ENCODE measurements at places on chromosomes 1 and 21.

- peak; percentile 79 for DNase-seq
Observed at GRCh38 chr1:87292684-87293493, 35.8 kb upstream of the LMO4 start.

- no peak for DNase-seq
Observed at GRCh38 chr1:4528590-4528989, 125.8 kb upstream of the AJAP1 start.

- DNase-seq = no peak
Observed at GRCh38 chr1:31795096-31795675, 20.6 kb downstream of the SPOCD1 start.

GRCh38 chr1:78165816-78166215 is 120.0 kb downstream of the GIPC2 start:
- no peak for DNase-seq

GRCh38 chr1:159870704-159871103 is 8.2 kb upstream of the VSIG8 start:
- no peak for DNase-seq

GRCh38 chr1:107415241-107415640 is 274.4 kb downstream of the NTNG1 start:
- no peak for DNase-seq

- peak; percentile 52 for DNase-seq
Observed at GRCh38 chr1:239322369-239322768, 64.0 kb upstream of the CHRM3 start.

DNA sequence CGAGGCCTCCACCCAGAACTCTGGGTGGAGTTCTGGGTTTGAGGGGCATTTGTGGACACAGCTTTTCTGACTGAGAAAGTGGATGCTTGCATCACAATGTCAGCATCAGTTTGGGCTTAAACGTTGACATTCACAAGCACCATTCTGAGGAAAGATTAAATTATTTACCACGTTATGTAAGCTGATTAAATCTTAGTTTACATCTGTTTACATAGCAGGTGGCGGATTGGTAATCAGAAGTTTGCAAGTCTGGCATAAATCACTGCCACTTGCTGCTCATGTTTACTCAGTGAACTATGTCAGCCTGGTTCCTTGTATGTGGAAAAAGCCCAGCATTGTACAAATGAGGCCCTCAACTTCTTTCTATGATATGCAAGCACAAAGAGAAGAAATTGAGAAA is 310.1 kb downstream of the PAPPA2 start:
- DNase-seq = no peak

DNA sequence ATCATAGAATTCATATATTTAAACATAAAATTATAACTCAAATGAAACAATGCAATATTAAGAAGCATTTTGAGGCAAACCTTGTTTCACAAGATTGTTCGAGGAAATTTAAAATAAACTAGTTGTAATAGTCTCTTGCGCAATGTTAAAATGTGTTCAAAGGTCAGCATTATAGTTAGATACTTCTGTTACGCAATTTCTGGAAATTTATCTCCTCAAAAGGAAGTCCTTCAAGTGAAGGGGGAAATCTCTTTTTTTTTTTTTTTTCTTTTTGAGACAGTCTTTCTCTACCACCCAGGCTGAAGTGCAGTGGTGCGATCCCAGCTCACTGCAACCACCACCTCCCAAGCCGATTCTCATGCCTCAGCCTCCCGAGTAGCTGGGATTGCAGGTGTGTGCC is 52.1 kb downstream of the FMO4 start:
- no peak for DNase-seq

GRCh38 chr1:185080422-185080821 is 35.1 kb downstream of the RNF2 start:
- no peak for DNase-seq

GRCh38 chr1:225674381-225674780 is 21.5 kb upstream of the ENAH start:
- DNase-seq = no peak

DNA sequence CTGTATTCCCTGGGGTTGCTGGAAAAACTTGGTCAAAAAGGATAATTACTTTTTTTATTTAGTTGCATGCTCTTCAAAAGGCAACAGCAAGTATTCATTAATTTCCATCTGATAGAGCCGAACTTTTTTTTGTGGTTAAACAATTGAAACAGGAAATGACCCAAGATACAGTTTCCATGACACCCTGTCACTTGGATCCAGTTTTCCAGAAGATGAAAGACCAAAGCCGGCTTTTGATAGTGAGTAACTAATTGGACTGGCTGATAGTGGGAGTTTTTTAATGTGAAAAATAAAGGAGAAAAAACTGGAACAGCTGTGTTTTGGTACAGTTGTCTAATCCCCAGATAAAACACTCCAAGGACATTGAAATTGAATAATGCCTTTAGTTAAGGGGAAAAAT is 33.0 kb downstream of the CACHD1 start:
- DNase-seq = no peak

DNA sequence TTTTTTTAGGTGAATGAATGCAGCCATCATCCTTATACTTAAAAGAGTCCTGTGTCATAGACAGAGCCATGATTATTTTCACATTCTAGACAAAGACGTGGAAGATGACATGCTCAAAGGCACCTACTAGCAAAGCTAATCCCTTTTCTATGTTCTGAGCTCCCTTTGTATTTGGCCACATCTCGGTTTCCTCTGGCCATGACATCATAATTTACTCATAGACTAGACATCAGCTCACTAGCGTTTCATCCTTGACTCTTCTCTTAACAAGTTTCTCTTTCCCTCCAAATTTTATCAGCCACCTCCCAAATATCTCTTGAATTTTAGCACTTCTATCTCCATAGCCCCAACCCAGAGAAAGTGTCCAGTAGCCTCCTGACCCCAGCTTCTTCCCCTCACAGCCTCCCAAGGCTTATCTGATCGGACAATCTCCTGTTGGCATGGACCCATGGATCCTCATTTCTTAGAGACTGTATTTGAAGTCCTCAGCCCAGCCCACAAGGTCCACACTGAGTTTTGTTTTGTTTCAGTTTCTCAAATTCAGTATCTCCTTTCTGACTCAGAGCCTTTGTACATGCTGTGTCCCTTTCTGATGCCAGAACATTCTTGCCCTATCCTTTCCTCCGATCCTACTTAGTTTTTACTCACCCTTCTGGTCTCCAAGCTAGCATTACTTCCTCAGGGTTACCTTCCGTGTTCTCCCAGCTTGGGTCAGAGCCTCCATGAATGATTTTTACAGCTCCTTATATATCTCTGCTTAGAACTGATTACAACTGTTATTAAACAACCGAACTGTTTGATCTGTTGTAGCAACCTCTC is 33.0 kb upstream of the EPS8L3 start:
- no peak for DNase-seq

DNA sequence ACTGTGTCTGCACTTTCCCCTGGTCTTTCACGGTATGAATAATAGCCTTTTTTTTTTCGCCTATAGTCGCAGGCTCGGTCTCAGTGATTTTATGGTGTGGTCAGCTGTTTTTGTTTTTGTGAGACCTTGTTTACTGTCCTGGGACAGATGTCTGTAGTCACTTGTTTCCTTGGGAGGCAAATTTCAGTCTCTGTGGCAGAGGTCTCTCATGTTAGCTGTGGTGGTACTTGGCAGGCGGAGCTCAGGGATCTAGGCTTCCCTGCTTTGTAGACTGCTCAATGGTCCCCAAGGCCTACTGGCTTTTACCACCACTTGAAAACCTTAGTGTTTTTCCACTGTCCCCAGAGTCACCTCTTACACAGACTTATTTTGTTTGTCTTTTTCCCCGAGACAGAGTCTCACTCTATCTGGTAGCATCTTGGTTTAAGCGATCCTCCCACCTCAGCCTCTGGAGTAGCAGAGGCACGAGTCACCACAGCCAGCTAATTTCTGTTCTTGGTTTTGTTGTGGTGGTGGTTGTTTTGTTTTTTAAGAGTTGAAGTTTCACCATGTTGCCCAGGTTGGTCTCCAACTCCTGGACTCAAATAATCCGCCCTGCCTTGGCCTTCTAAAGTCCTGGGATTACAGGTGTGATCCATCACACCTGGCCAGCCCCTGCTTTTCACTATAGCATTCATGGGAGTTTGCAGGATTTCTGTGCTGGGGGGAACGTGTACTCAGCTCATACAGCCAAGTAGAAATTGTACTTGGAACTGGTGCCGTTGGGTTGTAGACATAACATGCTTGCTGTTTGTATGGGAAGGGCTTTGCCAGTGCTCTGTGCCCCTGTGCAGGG is 10.3 kb downstream of the RNU1-2 start:
- no peak for DNase-seq

GRCh38 chr1:152442301-152442700 is 28.2 kb upstream of the CRNN start:
- DNase-seq = no peak

DNA sequence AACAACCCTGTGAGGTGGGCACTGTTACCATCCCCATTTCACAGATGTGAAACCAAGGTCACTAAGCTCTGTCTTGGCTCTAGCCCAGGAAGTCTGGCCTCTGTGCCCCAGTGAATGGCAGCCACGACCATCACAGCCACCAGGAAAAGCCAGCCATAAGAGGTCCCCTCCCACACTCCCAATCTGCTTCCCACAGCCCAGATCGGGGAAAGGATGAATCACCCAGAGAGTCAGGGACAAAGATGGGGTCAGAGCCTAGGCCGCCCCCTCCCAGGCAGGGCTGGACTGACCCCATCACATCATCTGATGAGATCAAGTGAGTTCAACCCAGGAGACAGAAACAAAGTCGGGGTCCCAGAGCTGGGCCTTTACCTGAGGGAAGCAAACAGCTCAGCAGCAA is 22.9 kb upstream of the COL16A1 start:
- DNase-seq = no peak

DNA sequence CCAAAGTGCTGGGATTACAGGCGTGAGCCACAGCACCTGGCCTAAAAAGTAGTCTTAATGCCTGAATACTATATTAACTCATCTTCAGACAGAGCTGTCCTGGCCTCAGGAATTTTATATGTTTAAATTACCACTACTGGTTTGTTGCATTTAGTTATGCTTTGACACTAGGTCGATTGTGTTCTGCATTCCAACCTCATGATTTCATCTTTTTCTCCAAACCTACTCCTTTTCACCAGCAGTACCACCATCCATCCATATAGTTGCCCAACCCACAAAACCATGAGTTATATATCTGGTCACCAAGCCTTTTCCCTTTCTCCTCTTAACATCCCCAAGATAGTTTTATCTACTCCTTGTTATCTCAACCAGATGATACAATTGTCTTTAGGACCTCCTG is 22.6 kb downstream of the FMO5 start:
- DNase-seq = no peak

- peak; percentile 91 for DNase-seq
Observed at GRCh38 chr21:40902299-40902698, 55.3 kb upstream of the DSCAM start.

- no peak for DNase-seq
Observed at GRCh38 chr1:75745276-75745675, 20.8 kb downstream of the ACADM start.

- DNase-seq = no peak
Observed at GRCh38 chr1:244067893-244068292, 16.8 kb downstream of the ZBTB18 start.

- no peak for DNase-seq
Observed at GRCh38 chr1:201825245-201825644, 3.7 kb upstream of the IPO9 start.

- DNase-seq = no peak
Observed at GRCh38 chr21:26587736-26588201, 14.7 kb upstream of the CYYR1 start.

DNA sequence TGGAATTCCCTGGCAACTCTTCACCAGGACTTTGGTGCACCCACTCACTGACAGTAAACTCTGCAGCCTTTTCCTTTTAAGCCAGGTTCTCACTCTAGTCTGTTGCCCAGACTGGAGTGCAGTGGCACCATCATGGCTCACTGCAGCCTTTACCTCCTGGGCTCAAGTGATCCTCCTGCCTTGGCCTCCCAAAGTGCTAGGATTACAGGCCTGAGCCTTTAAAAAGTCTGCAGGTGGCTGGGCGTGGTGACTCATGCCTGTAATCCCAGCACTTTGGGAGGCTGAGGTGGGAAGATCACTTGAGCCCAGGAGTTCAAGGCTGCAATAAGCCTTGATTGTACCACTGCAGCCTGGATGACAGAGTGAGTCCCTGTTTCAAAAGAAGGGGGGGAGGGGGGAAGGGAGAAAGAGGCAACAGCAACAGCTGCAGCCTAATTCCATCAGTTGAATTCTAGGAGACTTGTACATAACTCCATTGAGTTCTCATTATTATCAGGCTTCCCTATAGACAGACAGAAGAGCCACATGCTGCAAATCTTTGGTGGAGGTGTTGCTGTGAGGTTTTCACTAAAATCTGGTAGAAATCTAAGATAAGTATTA is 8.1 kb upstream of the HNRNPR start:
- no peak for DNase-seq

DNA sequence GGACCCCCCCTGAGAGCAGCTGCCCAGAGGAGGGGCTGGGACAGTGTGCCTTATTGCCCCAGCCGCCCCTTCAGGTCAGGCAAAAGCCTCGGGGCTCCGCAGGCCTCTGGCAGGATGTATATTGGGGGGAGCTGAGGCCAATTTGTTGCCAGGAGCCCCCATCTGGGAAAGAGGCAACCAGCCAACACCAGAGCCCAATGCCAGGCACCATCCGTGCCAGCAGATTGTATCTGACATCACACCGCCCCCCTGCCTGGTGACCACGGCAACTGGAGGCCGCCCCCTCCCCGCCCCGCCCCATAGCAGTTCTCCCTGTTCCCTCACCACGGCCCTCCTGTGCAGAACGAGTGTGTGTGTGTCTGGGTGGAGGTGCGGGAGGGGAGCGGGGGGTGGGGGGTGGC is 3.6 kb upstream of the PLEKHG5 start:
- peak; percentile 70 for DNase-seq

DNA sequence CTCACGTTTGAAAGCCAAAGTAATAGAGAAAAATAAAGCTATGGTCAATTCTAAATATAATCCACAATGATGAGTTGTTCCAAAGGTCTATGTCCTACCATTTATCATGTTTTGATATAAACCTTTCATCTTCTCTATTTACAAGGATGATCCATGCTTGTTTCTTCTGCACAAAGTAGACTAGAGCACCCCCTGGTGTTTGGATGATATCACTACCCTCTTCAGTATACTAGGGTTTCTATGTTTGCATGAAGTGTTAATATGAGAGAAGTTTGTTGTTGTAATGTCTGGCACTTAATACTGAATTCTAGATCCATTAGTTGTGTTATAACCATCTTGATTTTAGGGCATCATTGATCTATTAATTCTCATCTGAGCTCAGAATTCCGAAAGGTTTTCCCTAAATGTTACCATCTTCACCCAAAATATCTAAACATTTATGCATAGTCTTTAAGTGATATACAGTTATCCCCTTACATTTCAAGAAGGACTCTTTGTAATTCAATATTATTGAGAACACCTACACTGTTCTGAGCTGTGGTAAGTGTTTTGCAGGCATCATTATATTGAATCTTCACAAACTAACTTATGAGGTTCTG is 21.1 kb downstream of the CLDN8 start:
- DNase-seq = peak; percentile 58
